ENCODE measurements at places on chromosomes 13 and 19. TPM values are rescaled to one million over a fixed set of nuclear protein-coding genes. Genes with fewer than 3 reads are reported as not detected.

GRCh38 chr13:97266332-97266731, 44.2 kb downstream of the MBNL2 start:
- DNase-seq: no peak

GRCh38 chr13:46899801-46900200, 2.9 kb upstream of the HTR2A start:
- DNase-seq: no peak

GRCh38 chr19:43507880-43508279, 3.3 kb upstream of the PHLDB3 start:
- DNase-seq: no peak

GRCh38 chr13:92137520-92137919, 739.1 kb downstream of the GPC5 start:
- no peak for DNase-seq

Gene SLC46A3
- total RNA-seq: 2.8 TPM

Measured in activated CD4-positive, alpha-beta T cell treated with anti-CD3 and anti-CD28 coated beads for 36 hours (primary cell).